Large intestine (tissue), 12 donors: ENCODE measurements at places on chromosomes 16 and 17. TPM values are rescaled to one million over a fixed set of nuclear protein-coding genes. Genes with fewer than 3 reads are reported as not detected.

DNA sequence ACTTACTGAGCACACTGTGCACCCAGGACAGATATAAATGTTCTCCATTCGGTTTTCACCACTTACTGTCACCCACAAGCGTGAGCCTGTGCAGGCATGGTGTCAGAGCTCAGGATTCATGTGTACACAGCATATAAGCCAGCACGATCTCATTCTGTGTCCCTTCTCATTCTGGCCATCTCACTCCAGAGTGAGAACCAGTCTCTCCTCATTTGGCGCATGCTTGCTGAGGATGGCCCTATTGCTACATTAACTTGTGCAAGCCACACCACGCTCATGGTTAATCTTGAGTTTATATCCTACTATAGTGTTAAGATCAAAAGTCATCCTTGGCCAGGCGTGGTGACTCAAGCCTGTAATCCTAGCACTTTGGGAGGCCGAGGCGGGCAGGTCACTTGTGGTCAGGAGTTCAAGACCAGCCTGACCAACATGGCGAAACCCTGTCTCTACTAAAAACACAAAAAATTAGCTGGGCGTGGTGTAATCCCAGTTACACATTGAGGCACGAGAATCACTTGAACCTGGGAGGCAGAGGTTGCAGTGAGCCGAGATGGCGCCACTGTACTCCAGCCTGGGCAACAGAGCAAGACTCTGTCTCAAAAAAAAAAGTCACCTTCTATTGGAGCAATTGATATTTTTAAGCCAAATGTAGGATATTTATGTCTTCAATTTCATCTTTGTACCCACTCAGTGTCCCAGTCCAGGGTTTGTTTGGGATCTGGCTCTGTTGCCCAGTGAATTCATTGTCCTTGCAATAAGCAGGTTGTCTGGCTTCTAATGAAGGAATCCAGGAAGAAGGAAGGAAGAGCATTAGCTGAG, 20.9 kb downstream of the SOCS1 start:
- no peak for DNase-seq

DNA sequence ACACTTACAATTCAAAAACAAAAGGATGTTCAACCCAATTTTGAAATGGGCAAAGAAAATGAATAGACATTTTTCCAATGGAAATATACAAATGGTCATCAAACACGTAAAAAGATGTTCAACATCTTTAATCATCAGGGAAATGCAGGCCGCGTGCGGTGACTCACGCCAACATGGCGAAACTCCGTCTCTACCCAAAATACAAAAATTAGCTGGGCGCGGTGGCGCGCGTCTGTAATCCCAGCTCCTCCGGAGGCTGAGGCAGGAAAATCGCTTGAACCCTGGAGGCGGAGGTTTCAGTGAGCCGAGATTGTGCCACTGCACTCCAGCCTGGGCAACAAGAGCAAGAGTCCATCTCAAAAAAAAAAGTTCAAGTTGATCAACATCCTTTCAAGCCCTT, 1.8 kb upstream of the CLUAP1 start:
- DNase-seq, result no peak

DNA sequence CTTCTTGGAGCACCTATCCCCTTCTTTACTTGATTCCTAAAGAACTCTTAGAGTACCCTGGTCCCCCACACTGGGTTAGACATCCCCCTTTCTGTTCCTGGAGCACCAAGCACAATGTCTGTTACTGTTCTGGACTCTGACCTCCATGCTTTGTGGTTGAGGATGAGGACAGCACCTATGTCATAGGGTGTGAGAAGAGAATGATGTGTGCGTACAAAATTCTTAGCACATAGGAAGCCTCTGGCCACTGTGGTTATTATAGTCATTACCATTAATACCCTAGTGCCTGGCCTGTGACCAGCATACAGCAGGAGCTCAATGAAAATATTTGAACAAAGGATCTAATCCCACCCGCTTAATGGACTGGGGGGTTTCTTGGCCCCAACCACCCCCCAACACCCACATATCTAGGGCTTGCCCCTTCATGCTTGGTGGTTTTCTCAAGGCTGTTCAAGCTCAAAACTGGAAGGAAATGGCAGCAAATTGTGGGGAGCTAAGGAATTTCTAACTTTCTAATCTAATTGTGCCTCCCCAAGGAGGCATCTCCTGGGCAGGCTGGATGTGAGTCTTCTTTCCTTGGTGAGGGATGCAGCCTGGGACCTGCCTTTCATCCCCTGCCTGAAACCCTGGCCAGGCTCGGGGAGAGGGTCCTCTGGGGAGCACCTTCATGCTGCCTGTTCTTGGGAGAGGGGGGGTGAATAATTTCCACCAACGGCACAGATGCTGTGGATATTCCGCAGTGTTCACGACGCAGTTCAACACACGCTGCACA, 1.5 kb upstream of the CMIP start:
- DNase-seq, result no peak

DNA sequence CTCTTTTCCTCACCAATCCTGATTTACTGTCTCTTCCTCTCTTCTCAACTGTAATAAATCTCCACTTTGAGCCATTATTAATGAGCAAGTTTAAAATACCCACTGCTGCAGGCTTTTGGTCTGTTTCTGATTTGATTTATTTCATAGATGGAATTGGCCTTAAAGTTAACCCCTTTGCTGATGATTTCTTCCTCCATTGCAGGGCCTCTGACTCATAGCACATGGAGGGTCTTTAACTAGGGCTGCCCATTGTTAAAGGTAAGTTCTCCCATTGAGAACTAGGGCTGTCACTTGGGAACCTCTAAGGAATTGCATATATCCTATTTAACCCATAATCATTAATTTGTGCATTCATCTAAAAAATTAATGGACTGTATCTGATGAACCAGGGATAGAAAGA, 221.2 kb downstream of the CA10 start:
- DNase-seq, result no peak

Gene INO80E
- polyA plus RNA-seq, result 60.5 TPM
